Prostate gland (tissue), 2 donors: ENCODE measurements at places on chromosomes 5 and 9. TPM values are rescaled to one million over a fixed set of nuclear protein-coding genes. Genes with fewer than 3 reads are reported as not detected.
A peak's percentile ranks its signal among the peaks of the same experiment; 100 is the strongest.

Gene BARHL1
- not detected for total RNA-seq

Gene LHX3
- 1.3 TPM for total RNA-seq

Gene WNT8A
- total RNA-seq = 1.1 TPM

GRCh38 chr5:173659423-173659822, 43.0 kb upstream of the BOD1 start:
- H3K4me3 ChIP-seq = no peak overlapping the region
- H3K27ac ChIP-seq = no peak overlapping the region
- no peak for DNase-seq
- H3K36me3 ChIP-seq = no peaks in the 10 kb centered on the region

GRCh38 chr5:1014346-1014745, 5.7 kb downstream of the NKD2 start:
- H3K36me3 ChIP-seq = no peaks in the 10 kb centered on the region
- H3K27me3 ChIP-seq = no peaks in the 10 kb centered on the region
- no peak for DNase-seq
- peaks cover 9% of the 10 kb centered on the region for H3K4me1 ChIP-seq
- H3K4me3 ChIP-seq = no peak overlapping the region

DNA sequence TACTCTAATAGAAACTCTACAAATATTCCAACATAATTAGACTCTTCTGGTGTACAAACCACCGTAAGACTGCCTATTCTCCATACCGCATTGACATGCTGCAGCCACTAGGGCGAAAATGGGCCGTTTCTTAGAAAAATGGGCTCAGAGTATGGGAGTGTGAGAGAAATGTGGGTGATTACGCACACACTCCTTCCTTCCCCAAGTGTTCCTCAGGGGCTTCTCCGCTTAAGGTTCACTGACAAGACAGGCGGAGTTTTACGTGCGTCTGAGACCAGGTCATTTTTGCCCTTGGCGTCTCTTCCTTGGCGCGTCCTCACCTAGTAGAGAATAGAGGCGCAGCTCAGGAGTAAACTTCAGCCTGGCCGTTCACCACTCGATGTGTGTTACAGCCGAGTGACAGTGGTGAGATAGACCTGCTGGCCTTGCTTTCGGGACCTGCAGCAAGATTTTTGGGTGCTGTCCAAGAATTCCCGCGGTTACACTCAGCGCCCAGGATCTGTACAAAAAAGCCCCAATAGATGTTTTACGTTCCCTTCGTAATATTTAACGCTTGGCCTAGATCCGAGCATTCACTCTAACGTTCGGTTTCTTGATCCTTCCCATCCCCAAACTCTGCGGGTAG, 1.8 kb upstream of the NTRK2 start:
- H3K27me3 ChIP-seq = peaks cover 9% of the 10 kb centered on the region
- DNase-seq = no peak
- no peaks in the 10 kb centered on the region for H3K36me3 ChIP-seq
- H3K4me3 ChIP-seq = peak overlapping the region; percentile 31
- H3K4me1 ChIP-seq = peaks cover 2% of the 10 kb centered on the region

DNA sequence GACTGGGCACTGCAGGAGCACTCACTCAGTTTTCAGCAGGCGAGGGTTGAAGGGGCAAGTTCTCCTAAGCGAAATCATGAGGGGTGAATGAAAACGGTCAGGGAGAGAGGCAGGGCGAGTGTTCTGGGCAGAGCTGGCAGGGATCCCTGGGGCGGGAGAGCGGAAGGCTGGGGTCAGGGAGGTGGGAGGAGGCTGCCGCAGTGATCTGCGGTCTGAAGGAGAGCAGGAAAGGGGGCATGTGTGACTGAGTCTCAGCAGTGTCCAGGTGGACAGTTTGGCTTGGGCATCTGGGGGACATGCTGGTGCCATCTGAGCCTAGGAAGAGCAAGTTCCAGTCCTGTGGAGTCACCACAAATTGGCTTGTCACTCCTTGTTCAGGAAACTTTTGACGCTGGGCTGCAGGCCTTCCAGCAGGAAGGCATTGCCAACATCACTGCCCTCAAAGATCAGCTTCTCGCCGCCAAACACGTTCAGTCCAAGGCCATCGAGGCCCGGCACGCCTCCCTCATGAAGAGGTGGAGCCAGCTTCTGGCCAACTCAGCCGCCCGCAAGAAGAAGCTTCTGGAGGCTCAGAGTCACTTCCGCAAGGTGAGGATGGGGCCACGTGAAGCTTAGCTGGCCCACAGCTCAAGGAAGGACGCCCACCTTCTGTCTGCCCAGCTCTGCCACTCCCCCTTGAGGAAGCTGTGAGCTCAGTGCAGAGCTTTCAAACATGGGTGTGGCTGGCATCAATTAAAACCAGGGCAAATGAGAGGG, 31.1 kb downstream of the DYNC2I2 start:
- no peaks in the 10 kb centered on the region for H3K27me3 ChIP-seq
- H3K4me3 ChIP-seq = no peak overlapping the region
- no peak for DNase-seq
- no peak overlapping the region for H3K27ac ChIP-seq
- H3K36me3 ChIP-seq = peaks cover 30% of the 10 kb centered on the region
- no peaks in the 10 kb centered on the region for H3K4me1 ChIP-seq

DNA sequence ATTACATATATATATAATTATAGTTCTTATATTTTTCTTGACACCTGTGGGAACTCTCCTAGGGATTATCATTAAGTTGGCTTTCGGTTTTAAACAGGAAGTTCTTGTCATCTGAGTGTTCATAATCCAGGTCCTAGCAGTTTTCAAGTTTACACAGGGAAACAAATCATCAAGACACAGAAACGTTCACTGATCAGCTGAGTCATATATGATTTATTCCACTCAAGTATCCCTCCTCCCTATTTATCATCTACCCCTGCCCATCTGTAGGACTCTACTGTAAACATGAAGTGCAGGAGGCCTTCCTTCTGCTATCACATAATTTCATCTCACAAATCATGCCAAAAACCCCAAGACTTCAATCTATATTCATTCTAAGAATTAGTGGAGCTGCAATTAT, 6.3 kb downstream of the SLC25A51 start:
- H3K36me3 ChIP-seq = no peaks in the 10 kb centered on the region
- no peaks in the 10 kb centered on the region for H3K27me3 ChIP-seq
- H3K4me1 ChIP-seq = peaks cover 4% of the 10 kb centered on the region

DNA sequence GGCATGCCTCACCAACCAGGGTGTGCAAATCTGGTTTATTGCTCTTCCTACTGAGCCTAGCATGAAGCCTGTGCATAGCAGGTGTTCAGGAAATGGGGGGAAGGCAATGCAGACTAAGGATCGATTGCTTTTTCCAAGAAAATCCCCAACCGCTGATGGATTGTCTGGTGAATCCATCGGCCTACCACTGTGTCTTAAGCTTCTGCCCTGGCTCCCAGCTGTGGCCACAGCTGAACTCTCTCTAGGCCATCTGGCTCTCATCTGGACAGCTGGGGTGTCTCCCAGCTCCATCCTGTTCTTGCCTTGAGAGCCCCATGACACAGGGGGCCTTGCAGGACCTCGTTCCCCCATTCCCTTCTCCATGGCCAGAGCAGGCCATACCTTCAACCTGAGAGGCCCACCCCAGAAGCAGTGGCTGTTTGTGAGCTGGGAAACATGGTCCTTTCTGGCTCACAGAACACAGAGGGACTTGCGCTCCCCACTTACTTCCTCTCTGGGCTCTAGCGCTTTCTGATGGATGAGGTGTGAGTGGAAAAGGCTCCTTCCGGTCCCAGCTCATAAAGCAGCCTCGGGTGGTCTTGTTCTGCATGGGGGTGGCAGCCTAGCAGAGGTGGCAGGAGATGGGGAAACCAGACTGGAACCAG, 41.8 kb downstream of the COL27A1 start:
- no peak overlapping the region for H3K27ac ChIP-seq
- no peaks in the 10 kb centered on the region for H3K4me1 ChIP-seq
- H3K27me3 ChIP-seq = no peaks in the 10 kb centered on the region

- no peak overlapping the region for H3K27ac ChIP-seq
- no peaks in the 10 kb centered on the region for H3K36me3 ChIP-seq
- no peak overlapping the region for H3K4me3 ChIP-seq
- no peaks in the 10 kb centered on the region for H3K4me1 ChIP-seq
- DNase-seq = no peak
- H3K27me3 ChIP-seq = no peaks in the 10 kb centered on the region
Measured at GRCh38 chr9:22922222-22922621, 475.6 kb downstream of the DMRTA1 start.

DNA sequence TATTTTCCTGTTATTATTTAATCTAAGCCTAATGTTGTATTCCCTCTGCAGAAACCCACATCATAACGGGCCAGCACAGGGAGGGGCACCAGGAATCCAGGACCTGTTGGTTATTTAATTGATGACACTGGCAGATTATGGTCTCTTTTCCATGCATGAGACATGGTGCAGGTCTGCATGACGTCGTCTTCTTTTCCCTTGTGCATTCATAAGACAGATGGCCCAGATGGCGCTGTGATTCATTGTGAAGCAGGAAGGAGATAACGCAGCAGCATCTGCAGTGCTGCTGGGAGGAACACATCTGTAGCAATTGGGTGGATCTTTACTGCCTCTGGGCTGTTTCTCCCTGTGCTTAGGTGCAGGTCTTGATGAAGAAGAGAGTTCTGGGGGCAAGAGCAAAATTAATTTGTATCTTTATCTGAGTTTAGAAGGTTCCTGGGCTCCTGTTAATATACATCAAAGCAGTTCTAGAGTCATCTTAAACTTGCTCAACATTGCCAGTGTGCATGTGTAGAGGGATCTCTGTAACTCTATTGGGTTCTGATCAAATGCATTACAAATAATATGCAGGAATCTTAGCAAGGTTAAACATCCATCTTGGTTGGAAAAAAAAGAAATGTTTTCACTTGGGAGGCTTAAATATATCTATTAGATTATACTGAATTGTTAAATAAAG, 176.1 kb downstream of the PCSK1 start:
- no peak overlapping the region for H3K4me3 ChIP-seq
- no peaks in the 10 kb centered on the region for H3K4me1 ChIP-seq
- no peaks in the 10 kb centered on the region for H3K27me3 ChIP-seq
- no peak overlapping the region for H3K27ac ChIP-seq
- no peak for DNase-seq

DNA sequence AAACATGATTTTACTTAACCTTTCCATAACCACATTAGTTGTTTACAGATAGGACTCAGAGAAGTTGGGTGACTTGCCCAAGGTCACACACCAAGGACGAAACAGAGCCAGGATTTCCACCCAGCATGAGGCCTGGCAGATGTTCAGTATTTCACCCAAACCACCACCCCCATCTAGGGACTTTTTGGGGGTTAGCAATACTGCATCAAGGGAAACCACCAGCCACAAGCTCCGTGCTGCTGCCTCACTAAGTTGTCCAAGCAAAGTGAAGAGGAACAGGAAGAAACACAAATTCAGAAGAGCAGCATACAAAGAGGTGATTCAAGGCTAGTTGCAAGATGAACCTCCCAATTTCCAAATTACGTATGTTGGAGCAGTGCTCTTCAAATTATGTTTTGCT, 219.6 kb upstream of the RORB start:
- no peak for DNase-seq
- H3K27ac ChIP-seq = no peak overlapping the region
- H3K4me3 ChIP-seq = no peak overlapping the region
- H3K36me3 ChIP-seq = no peaks in the 10 kb centered on the region
- H3K27me3 ChIP-seq = no peaks in the 10 kb centered on the region
- H3K4me1 ChIP-seq = no peaks in the 10 kb centered on the region

GRCh38 chr5:80959768-80960442, at the start of gene RASGRF2:
Gene RASGRF2 (plus strand): TSS chr5:80960363. CDS start chr5:80960739, 376 bp downstream.
- peak within 1 kb of the TSS; percentile 76 for H3K27ac ChIP-seq
- DNase-seq = no peak
- peak within 1 kb of the TSS; percentile 47 for H3K4me3 ChIP-seq
- no peaks in the 10 kb centered on the region for H3K4me1 ChIP-seq
- no peaks in the 10 kb centered on the region for H3K27me3 ChIP-seq
- no peaks in the 10 kb centered on the region for H3K36me3 ChIP-seq
